ENCODE measurements at places on chromosomes 7 and 10.

GRCh38 chr10:70838270-70838805 is 22.6 kb downstream of the SGPL1 start:
- no peak for DNase-seq

GRCh38 chr10:131125511-131126225 is 185.9 kb downstream of the TCERG1L start:
- DNase-seq, result no peak

DNA sequence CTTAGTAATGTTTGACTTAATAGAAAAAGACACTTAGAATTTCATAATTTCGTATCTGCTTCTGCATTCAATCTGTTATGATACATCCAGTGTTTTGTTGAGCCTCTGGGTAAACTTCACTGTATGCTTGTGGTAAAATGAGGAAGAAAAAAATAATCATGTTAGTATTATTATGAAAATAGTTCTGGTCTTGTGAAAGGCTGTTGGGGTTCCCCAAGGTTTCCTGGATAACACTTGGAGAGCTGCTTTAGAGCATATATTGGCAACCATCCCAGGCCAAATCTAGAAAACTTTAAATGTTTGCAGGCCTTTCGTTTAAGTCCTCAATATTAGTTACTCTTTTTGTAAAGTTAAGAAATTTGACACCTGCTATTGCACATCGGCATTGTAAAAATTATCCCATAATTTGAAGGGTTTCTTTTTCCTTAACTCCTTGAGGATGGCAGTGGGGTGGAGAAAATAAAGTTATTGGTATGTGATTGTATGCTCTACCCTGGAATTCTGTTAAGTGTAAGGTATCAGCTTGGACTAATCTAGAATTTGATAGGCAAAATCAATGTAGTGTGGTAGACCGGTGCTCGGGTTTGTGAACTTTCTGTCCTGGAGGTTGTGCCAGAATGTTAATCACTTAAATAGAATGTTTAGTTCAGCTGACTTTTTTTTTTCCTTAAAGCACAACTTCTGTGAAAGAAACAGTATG is 54.5 kb downstream of the WAC start:
- DNase-seq, result no peak

GRCh38 chr10:11209830-11210181 is 192.1 kb downstream of the CELF2 start:
- DNase-seq, result no peak

DNA sequence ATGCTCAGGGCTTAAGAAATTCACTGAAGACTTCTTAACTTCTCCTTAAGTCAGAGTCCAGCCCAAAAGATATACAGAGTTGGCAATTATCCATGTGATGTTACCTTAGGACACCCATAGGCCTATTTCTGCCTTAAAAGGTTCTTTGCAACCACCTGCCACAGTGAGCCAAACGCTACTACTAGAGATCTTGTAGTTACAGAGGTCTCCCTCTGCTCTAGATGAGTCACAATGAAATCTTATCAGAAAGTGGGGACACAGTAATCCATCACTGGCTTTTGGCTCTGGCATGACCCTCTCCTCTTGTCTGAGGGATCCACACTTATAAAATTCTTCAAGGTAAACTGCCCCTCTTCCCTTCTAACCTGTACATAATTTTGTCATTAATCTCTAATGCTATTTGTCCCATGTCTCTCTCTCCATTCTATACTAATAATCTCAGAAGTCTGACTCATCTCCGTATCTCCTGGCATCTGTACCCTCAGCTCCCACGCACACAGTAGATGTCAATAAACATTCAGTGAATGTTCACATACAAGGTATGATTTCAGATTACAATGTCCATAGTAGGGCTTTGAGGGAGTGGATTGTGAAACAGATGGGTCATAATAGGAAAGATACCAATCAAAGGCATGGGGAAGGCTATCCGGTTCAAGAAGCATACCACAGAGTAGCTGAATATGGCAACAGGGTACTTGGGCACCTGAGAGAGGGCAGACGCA is 112.1 kb downstream of the SGMS1 start:
- no peak for DNase-seq

DNA sequence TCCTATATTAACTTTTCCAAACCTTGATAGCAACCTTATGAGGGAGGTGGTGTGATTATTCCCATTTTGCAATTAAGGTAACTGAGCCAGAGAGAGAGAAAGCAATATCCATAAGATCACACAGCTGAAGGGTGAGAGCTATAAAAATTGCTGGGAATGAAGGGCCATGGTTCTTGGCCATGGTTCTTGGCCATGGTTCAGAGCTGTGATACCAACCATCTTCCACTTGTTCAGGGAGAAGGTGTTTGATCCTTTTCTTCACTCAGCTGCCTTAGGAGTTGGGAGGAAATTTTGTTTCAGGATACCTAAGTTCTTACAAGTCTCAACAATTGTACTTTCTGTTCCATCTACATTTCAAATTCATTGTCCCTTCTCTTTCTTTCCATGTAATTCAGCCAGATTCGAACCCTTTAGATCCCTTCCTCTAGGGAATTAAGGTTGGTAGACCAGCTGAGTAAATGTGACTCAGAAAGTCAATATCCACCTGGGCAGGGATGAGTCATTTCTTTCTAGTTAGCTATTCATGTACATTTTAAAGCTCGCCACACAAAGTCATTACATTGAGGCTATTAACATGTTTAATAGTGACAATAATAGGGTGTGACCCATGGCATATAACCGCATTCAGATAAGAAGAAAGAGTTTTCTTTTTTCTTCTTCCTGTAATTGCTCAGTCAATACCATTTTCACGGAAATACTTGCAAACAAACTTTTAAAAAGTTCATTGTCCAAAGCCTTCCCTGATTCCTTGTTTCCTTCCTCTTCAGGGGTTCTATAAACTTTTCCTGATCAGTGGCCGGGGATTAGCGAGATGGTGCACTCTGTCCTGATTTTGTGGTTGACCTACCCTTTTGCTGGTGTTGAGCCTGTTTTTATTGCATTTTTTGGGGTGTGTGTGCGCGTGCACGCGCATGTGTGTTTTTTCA is 143.4 kb downstream of the TCF7L2 start:
- no peak for DNase-seq

DNA sequence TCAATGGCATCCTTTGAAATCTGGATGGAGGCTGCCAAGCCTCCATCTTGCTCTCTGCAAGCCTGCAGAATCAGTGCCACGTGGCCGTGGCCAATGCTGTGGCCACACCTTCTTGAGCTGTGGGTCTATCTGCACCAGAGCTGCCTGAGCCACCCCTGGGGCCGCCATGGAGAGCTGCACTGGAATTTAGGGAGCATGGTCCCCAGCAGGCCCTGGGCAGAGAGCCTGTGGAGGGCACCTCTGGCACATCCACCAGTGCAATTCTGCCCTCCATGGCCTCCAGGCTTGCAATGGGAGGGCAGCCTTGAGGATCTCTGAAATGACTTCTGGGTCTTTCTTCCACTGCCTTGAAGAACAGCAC is 55.6 kb upstream of the NKX6-2 start:
- DNase-seq, result no peak

DNA sequence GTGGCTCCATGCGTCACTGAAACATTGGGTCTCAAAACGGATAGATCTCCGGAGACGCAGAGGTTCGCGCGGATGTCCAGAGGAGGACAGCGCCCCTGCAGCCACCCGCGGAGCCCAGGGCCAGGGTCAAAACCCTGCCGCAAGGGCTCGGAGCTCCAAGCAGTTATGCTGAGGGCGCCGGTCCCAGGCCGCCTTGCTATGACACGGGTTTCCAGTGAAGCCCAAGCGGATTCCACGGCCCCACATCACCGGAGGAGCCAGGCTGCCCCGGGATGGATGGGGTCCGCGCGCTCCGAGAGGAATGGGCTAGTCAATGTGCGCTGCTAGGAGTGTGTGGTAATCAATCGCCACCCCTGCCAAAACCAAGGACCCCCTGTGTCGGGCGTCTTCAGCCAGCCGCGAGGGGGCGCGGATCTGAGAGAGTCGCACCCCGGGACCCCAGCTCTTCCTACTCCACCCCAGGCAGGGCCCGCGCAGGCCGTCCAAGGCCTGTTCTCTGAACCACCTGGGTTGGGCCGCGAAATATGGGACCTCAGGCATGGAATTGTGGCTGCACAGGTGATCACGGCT is 5.6 kb upstream of the EMX2 start:
- no peak for DNase-seq

All from tibial nerve (tissue), 4 donors.